Amygdala (tissue), 56 donors: ENCODE measurements at places on chromosomes 12 and 14.

DNA sequence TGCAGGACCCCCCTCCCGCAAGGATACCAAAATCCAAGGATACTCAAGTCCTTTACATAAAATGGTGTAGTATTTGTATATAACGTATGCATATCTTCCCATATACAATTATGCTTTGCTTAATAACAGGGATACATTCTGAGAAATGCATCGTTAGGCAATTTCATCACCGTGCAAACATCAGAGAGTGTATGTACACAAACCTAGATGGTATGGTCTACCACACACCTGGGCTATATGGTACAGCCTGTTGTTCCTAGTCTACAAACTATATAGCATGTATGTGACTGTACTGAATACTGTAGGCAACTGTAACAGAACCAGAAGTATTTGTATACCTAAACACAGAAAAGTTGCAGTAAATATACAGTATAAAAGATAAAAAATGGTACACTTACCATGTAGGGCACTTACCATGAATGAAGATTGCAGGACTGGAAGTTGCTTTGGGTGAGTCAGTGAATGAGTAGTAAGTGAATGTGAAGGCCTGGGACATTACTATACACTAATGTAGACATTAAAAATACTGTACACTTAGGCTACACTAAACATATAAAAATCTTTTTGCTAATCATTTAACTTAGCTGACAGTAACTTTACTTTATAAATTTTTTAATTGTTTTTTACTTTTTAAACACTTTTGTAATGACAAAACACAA is 141.1 kb downstream of the SLC41A2 start:
- no peak for DNase-seq

GRCh38 chr12:118402251-118402650 is 25.9 kb downstream of the SUDS3 start:
- no peak for DNase-seq

GRCh38 chr12:69329669-69330428 is 18.3 kb upstream of the LYZ start:
- DNase-seq, result no peak

- DNase-seq, result no peak
Measured at GRCh38 chr14:41446008-41446407, 160.7 kb upstream of the LRFN5 start.

DNA sequence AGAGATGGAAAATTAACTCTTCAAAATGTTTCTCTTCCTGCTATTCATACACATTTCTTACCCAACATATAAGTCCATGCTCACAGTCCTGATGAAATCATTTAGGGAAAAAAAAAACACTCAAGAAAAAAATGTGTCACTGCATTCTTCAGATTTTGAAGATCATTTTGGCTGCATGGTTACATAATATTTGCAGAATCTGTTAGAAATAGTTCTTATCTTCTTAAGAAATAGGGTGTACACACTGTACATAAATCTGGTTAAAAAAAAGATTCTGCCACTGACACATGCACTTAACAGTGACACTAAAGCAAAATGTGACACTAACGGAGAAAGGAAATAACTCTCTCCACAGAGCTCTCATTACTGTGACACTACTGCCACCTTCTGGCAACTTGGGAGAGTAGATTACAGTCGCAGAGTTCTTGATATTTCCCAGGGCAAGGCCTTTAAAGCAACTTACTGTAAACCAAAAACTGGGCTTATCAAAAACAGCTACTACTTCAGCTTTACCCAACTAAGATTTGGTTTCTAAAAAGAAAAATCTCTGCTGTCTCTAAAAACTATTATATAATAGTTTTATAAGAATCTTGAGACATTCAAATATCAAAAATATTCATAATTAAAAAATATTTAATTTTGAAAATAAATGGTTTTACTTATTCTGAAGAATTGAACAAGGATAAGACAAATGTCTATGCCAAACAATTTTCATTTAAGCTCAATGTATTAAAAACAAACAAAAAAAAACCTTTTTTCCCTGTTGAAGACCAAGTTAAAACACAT is 65.0 kb downstream of the SETD3 start:
- DNase-seq, result no peak

DNA sequence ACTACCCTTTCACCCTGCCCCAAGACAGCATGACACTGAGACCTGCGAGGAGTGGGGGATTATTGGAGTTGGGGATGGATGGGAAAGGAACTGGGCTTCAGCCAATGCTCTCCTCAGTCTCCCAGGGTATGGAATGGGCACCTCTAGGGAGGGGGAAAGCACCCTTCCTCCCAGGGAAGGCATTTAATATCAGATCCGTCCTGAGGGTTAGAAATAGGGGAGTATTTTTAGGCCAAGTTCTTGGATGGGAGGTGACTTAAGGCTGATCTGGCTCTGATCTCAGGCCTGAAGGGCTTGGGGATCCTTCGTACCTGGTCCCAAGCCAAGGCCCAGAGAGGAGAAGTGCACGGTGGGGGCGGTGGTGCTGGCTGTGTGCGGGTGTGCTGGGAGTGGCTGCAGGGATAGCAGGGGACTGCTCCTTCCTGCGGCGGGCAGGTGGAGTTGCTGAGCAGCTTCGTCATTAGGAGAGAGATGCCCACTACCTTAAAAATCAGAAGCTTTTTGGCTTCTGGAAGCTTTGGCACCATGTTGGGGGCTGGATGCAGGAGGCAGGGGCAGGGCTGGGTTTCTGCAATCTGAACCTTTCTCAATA is 7.0 kb upstream of the CEBPE start:
- no peak for DNase-seq

GRCh38 chr14:57609192-57610075 is 115.8 kb upstream of the CCDC198 start:
- DNase-seq, result no peak

DNA sequence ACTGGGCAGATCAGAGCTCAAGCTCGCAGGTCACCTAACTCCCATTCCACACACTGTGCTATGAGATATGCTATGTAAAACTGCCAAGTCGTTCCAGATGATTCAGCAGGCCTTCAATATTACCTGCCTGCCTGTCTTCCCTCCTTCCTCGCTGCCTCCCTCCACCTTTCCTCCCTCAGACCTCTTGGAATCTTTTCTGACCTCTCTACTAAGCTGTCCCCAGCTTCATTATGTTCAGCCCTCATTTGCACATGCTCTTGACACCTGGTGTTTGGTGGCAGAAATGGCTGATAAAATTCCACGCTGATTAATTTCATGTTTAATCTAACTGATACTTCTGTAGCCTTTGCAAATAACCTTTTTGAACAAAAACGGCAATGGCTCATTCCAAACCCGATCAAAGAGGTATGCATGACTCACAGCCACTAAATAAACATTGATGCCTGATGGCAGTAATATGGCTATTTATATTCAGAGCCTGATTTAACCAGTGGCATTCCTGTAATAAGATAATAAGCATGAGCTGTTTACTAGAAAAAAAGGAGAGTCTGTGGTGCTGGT is 130.8 kb upstream of the EGLN3 start:
- no peak for DNase-seq

- no peak for DNase-seq
Measured at GRCh38 chr12:58616618-58617017, 303.7 kb downstream of the LRIG3 start.

DNA sequence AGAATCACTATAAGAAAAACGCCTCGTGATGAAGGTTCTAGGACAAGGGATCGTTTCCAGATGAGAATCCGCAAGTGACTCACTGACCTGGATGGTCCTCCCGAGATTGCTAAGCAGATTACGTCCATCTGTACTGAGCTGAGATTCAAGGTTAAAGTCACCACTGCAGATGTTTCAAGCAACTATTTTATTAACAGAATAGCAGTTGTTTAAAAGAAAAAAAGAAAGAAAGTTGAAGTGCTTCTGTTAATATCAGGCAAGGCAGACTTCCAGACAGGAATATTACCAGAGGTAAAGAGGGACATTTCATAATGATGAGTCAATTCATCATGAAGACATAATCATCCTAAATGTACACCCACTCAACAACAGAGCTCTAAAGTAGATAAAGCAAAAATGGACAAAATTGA is 17.9 kb downstream of the PXN start:
- no peak for DNase-seq

GRCh38 chr14:22493753-22494152 is 95.3 kb downstream of the DAD1 start:
- no peak for DNase-seq

DNA sequence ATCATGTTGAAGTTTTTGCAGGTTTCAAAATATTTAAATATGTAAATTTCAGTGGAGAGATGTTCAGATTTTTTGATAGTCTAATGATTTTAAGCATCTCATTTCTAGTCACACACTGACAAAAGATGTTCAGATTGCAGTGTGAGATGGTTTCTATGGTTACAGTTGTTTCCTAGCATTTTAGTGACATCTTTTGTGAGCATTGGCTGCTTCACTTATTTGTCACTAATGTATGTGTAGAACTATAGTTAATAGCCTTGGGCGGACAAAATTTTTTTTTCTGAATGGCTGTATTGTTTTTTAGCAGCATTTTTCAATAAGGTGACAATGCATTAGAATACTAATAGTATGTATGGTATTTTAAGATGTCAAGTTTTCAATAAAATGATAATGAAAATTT is 315.6 kb upstream of the PRKD1 start:
- no peak for DNase-seq

- DNase-seq, result no peak
Measured at GRCh38 chr14:71918955-71919354, 13.3 kb upstream of the RGS6 start.

DNA sequence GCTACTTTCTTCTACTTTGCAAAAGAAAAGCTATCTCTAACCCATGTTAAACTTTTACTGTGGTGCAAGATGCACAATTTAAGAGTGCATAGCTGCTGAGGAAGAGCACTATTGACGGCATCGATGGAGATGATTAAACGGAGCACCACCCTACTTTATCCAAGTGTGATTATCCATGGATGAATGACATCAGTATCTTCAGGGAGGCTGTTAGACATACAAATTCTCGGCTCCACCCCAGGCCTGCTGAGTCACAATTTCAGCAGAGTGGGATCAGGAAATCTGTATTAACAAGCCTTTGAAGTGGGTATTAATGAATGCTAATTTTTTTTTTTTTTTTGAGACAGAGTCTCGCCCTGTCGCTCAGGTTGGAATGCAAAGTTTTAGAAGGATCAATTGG is 16.2 kb downstream of the SLC2A14 start:
- DNase-seq, result no peak

DNA sequence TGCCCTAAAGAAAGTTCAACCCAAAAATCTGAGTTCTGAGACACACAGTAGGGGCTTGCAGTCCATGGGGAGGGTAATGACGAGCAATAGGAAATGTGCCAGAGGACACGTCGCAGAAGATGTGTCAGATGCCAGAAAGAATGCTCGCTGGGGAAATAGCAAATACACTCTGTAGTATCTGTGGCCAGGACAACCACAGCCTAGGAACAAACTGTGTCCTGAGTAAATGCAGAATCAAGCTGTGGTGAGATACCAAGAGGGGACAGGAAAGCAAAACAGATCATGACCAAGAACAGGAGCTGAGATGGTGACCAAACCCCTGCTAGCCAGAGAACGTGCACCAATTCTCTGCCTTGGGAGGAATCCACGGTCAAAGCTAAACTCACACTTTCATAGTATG is 9.1 kb downstream of the CRACR2A start:
- no peak for DNase-seq

DNA sequence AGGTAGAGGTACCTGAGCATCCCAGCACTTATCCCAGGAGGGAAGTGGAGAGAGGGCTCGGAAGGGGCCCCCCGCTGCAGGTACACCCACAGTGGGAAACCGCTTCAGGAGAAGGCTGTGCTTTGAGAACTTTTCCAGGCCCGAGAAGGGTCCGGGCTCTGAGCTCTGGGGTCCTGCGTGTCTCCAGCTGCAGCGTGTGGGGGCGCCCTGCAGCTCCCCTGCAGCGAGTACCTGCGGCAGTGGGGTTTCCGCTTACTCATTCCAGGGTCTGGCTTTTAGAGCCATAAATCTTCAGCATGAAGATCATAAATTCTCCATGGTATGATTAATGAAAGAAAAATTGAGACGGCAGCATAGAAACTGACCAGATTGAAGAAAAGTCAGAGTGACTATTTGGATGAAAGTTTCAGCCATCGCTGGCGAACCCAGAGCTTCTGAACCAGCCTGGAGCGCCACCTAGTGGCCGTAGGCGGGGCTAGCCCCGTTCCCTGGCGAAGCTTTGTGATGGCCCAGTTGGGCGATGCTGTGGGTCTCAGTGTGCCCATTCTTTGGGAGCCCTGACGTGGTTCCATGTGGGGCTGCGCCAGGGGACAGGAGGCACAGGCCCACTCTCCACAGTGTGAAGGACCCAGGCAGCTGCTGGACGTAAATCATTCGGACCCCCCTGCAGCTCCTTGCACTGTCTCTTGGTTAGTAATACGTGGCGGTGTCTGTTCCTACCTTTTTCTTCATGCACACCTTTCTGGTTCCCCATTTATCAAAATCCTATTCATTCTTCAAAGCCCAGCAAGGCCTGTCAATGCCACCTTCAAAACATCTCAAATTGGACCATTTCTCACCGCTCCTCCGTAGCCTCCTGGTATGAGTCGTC is 198.2 kb downstream of the TSPAN9 start:
- no peak for DNase-seq

DNA sequence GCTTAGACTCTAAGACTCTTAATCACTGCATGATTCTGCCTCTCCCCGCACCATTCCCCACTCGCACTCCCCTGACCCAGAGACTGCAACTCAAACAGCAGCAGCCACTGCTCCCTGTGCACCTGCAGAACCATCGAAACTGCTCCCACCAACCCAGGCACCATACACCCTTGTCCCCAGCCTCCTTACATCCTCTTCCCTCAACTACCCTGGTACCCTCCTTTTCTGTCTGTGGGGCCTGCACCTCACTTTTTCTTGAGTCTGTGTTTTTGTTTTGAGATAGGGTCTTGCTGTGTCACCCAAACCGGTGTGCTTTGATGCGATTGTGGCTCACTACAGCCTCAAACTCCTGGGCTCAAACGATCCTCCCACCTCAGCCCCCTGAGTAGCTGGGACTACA is 69.4 kb downstream of the RNFT2 start:
- DNase-seq, result no peak

GRCh38 chr12:238116-238515 is 24.2 kb upstream of the SLC6A12 start:
- no peak for DNase-seq

GRCh38 chr12:26697217-26697616 is 135.8 kb downstream of the ITPR2 start:
- DNase-seq, result no peak

DNA sequence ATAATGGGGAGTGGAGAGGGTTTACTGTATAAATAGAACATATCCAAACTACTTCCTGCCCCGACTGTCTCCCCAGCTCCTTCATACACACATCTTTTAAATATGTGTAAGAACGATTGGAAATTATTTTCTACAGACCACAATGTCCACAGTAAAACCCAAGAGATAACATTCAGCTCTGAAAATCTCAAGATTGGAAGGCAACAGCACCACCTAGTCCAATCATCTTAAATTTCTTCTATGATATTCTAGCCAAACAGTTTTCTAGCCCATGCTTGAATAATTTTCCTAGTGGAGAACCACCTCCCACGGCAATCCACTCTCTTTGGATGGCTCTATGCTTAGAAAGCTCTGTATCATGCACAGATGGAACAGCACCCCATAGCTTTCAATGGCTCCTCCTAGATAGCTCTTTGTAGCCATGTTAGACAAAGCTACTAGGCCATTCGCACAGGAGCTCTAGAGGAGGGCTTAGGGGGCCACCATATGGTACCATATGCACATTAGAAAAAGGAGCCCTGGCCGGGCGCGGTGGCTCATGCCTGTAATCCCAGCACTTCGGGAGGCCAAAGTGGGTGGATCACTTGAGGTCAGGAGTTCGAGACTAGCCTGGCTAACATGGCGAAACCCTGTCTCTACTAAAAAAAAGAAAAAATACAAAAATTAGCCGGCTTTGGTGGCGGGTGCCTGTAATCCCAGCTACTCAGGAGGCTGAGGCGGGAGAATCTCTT is 18.1 kb downstream of the VDR start:
- DNase-seq, result no peak

- DNase-seq, result no peak
Measured at GRCh38 chr12:70045036-70045435, 198.2 kb upstream of the CNOT2 start.
